Activated CD4-positive, alpha-beta T cell treated with anti-CD3 and anti-CD28 coated beads, Interleukin-2, amount 10 ng/mL, durations not matched to agents 24 days and 14 days (primary cell): ENCODE measurements at places on chromosomes 6 and 20.

- no peak for DNase-seq
Observed at GRCh38 chr6:169158174-169158573, 95.5 kb downstream of the THBS2 start.

GRCh38 chr6:20693466-20694063 is 159.3 kb downstream of the CDKAL1 start:
- no peak for DNase-seq

DNA sequence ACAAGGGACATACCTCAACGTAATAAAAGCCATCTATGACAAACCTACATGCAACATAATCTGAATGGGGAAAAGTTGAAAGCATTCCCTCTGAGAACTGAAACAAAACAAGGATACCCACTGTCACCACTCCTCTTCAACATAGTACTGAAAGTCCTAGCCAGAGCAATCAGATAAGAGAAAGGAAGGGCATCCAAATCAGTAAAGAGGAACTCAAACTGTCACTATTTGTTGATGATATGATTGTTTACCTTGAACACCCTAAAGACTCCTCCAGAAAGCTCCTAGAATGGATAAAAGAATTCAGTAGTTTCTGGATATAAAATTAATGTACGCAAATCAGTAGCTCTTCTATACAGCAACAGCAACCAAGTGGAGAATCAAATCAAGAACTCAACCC is 39.4 kb downstream of the ZNF311 start:
- no peak for DNase-seq

DNA sequence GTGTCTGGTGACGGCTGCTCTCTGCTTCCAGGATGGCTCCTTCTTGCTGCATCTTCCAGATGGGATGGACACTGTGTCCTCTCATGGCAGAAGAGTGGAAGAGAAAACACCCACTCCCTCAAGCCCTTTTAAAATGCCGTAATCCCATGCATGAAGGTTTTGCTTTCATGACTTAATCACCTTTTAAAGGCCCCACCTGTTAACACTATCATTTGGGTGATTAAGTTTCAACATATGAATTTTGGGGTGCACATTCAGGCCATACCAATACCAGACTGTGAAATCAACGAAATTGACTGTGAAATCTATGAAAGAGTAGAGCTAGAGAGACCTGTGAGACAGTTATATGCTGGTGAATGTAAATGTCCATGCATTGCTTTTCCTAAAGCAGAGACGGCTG is 374.3 kb upstream of the CHD6 start:
- no peak for DNase-seq

DNA sequence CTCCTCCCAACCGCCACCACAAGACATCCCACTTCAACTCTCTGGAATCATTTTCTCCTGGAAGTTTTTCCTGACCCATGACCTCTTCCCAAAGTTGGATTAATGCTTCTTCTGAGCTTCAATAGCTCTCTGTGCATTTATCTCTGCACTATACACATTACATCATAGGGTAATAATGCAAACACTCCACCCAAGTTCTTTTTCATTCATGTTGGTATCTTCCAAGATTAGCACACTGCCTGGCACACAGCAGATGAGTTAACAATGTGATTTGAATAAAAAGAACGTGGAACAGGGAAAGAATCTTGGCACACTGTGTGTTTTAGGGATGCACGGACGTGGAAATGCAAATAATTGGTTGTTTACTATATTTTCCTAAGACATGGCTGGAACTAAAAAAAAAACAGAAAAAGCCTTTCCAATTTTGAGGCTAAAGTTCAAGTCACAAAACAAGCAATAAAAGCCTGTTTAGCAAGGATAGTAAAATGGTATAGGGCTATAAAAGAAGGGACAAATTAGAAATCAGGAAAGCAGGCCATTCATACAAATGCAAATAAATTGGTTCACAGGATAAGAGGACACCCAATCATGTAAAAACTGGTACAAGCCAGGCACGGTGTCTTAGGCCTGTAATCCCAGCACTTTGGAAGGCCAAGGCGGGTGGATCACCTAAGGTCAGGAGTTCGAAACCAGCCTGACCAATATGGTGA is 1.6 kb upstream of the FAM135A start:
- no peak for DNase-seq

DNA sequence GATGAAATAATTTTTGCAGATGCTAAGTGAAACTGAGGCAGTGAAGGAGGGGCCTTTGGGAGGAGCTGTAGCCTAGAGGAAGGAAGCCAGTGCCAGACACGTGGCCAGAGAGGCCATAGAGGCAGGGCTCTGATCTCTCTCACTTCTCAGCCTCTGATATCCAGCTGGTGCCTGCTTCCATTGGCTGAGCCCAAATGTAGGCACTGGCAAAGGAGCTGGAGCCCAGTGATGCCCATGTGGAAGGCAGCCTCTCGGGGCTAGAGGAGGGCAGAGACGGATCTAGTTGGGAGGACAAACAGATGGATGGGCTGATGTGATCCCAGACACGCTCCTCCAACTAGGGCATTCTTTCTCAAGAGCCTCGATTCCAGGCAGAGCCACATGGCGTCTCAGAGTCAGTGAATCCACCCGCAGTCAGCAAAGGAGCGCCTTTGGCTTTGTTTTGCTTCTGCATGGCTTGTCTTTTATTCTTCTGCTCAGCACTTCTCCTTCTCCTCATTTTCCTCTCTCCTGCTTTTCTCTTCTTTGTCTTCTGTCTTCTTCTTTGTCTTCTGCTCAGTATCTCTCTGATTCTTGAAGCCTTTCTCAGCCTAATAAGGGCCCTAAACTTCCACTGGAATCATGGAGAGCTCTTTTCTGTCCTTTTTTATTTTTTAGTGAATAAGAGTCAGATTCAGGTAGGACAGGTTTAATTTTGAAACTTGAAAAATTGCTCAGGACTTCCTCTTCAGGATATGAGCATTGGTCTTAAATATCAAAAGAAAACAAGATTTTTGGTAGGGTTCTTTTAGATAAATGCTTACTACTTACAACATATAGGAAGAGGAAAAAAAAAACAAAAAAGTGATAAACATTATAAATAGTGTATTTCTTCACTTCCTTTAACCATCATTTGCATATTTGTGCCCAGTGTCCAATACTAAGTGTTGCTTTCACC is 41.8 kb downstream of the CYP24A1 start:
- no peak for DNase-seq

- no peak for DNase-seq
Observed at GRCh38 chr6:116218172-116218633, 35.7 kb downstream of the TSPYL4 start.

DNA sequence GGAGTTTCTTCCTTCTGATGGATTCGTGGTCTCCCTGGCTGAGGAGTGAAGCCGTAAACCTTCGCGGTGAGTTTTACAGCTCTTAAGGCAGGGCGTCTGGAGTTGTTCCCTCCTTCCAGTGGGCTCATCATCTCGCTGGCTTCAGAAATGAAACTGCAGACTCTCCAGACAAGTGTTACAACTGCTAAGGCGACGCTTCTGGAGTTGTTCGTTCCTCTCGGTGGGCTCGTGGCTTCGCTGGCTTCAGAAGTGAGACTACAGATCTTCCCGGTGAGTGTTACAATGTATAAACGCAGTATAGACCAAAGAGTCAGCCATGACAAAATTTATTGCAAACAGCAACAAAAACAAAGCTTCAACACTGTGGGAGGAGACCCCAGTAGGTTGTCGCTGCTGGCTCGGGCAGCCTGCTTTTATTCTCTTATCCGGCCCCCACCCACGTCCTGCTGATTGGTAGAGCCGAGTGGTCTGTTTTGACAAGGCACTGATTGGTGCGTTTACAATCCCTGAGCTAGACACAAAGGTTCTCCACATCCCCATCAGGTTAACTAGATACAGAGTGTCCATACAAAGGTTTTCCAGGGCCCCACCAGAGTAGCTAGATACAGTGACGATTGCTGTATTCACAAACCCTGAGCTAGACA is 113.2 kb downstream of the GPX5 start:
- DNase-seq, result no peak

DNA sequence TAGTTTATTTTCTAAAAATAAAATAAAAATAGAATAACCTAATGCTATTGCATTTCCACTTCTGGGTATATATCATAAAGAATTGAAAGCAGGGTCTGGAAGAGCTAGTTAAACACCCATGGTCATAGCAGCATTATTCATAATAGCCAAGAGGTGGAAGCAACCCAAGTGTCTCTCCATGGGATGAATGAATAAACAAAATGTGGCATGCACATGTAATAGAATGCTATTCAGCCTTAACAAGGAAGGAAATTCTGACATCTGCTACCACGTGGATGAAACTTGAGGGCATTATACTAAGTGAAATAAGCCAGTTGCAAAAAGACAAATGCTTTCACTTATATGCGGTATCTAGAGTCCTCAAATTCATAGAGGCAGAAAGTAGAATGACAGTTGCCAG is 130.8 kb downstream of the TIAM2 start:
- DNase-seq, result no peak

DNA sequence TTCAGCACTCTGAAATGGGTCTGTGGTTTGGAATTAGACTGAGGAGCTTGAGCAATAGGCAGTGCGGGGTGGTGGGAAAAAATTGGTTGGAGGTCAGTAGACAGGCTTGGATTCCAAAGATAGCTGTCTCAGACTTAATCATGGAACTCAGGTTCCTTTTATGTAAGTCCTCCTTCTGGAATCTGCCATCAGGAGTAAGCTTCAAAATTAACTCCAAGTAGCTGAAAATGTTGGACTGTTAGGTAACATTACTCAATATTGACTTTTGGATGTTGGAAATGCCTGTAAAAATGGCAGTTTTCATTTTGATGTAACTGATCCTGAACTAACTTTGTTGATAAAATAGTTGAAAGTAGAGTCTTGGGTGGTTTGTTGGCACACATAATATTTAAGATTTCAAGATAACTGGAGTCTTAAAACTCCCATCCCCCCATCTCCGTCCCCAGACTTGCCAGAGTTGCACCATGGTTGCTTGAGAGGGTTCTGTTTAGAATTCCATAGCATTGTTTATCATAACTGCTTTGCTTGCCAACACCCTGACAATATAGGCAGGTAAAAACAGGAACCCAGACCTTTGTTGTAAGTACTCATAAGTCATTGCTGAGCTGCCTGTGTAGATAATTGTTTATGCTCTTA is 83.0 kb downstream of the PHF20 start:
- no peak for DNase-seq

DNA sequence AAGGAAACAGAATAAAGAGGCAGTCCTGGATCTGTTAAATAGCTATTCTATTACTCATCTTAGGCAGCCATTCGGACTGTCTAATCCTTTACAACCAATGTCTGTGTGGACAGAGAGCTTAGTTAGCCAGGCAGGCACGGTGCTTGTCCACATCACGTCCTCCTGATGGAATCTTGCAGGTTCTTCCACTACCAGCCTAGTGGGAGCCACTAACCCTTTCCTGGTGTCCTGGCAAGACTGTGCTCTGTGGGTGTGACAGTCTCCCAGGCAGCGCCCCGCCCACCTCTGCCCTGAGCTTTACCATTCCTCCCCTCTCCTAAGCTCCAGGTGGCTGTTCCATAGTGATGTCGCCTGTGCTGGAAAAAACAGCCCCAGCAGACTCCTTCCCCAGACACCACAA is 78.3 kb upstream of the CLDN20 start:
- DNase-seq, result no peak

- no peak for DNase-seq
Observed at GRCh38 chr20:9220874-9221547, 152.1 kb downstream of the PLCB4 start.

GRCh38 chr6:155270561-155271091 is 6.8 kb downstream of the CLDN20 start:
- DNase-seq, result no peak

- DNase-seq, result no peak
Observed at GRCh38 chr6:123869334-123869733, 65.7 kb downstream of the NKAIN2 start.

DNA sequence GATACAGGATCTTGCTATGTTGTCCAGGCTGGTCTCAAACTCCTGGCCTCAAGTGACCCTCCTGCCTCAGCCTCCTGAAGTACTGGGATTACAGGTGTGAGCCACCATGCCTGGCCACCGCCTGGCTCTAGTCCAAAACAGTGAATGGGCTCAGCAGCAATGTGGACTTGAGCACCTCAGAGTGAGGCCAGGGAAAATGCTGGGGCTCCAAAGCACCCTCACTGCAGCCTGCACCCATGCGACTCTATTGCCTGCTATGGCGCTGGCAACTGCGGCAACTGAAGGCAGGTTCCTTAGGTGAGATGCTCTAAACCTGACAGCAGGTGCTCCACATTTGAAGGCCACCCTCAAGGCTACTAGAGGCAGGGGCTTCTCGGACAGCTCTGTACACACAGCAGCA is 26.5 kb downstream of the MAP1LC3A start:
- no peak for DNase-seq

DNA sequence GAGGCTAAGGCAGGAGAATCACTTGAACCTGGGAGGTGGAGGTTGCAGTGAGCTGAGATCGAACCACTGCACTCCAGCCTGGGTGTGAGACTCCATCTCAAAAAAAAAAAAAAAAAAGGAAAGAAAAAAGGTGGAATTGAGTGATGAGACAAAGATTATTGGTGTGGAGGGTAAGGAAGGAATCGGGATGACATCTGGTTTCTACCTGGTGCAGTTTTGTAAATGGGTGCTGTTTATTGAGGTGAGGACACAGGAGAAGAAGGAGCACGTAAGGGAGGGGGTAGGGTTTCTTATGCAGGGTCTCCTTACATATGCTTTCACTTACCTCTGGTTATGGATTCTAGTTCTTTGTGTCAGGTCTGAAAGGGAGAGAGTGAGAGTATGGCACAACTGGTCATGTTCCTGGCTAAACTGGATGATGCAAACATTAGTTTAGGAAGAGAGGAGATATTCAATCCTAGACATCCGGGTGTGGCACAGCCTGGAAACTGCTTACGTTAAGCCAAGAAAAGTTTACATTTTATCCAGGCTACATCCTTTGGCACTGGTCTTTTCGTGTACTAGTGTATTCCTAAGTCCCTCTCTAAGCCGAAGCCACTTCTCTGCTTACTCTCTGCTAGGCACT is 5.4 kb downstream of the RALY start:
- no peak for DNase-seq

GRCh38 chr6:157233686-157234085 is 89.6 kb downstream of the TMEM242 start:
- DNase-seq, result no peak

- DNase-seq, result no peak
Observed at GRCh38 chr20:20803011-20803410, 90.6 kb upstream of the RALGAPA2 start.

DNA sequence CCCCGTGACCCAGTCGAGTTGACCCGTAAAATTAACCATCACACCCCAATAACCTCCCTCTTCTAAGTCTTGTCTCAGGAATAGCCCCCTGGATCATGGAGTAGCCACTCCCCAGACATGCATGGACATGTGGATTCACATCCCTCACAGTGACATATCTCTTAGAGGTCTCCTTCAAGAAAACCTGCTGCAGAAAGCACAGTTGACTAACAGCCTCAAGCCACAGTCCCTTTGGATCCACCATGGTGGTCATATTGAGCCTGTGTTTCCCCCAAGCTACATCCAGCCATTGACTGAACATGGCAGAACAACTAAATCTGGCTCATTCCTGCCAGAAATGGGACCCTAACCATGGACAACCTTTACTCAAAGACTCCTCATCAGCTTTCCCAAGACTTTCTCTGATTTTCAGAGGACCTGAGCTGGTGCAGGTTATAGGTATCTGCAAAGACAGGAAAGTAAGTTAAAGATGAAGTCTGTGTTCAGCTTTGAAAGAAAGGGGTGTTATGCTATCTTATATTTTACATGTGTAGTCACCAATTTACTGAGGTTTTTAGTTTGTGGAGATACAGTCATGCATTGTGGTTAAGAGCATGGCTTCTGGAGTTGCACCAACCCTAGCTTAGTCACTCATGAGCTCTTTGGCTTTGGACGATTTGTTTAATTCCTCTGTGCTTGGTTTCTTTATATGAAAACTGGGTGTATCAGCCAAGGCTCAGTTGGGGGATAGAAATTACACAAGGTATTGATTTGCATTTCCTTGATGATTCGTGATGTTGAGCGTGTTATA is 219.1 kb downstream of the MYLK4 start:
- no peak for DNase-seq
